ENCODE measurements at places on chromosomes 12 and 14.

- DNase-seq: no peak
Measured at GRCh38 chr12:32105986-32106516, 596 bp upstream of the BICD1 start.

- no peak for DNase-seq
Measured at GRCh38 chr14:83707056-83707455, 1822.9 kb upstream of the FLRT2 start.

DNA sequence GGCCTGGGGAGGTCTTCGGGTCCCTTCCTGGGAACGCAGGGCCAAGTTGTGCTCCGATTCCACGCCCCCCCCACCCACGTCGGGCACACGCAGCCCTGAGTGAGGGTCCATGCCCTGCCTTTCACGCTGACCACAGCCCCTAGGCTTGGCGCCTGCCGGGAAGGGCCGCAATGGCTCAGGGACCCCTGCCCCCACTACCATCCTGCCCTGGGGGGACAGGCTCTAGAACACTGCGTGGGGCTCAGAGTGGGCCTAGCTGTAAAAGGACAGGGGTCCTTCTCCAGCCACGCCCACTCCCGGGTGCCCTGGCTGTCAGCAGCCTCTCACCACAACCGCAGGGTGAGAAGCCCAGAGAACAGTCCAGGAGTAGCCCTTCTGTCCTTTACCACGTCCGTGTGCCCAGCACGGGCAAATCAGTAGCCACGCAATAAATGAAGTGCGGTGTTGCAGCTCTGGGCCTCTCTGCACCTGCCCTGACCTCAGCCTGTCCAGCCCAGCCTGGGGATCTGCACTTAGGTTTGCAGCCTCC is 9.4 kb upstream of the GPR68 start:
- no peak for DNase-seq

DNA sequence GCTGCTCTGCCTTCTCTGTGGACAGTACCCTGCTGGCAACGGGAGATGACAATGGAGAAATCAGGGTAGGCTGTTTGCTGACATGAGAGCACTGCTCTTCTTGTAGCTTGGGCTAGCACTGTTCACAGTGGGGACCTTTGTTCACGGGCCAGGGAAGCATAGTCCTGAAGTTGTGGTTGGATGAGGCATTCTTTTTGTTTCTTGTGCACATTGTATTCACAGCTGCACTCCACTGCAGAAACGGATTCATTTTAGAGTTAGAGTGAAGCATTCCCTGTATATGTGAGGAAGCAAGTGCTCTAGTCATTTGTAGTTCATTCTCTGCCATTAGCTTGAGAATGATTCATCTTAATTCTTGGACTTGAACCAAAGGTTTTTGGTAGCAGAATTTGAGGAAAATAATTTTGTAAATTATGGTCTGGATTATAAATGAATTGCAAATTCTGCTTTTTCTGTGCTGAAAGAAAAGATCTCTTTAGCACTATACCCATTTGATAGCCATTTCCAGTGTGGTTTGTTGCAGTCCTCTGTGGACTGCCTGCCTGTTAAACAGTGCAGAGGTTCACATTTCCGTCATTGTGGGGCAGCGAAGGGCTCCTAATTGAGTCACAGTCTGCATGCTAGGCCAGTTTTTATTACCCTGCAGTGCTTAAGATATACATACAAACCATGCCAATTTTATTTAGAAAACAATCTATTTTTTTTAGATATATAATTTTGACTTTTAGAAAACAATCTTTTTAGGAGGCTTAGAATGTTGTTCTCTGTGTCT is 80.6 kb downstream of the APAF1 start:
- DNase-seq: no peak

- DNase-seq: no peak
Measured at GRCh38 chr14:64788706-64789105, 84.5 kb downstream of the PLEKHG3 start.

DNA sequence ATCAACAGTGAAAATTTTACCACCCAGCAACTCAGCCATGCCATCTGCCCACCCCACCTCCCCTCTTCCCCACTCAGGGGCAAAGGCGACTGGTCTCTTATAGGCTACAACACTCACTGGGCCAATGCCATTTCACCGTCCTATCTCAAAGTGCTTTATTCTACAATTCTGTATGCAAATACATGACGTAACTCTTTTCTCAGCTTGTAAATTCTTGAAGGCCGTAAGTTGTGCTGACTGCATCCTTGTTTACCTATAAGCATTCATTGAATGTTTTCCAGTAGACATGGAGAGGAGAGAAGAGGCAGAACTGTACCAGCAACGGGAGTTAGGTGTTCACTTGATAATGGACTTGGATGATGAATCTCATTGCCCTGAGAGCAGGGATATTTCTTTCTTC is 15.6 kb downstream of the BCL2L14 start:
- no peak for DNase-seq

GRCh38 chr12:108810636-108811035 is 46.7 kb downstream of the SSH1 start:
- DNase-seq: no peak

DNA sequence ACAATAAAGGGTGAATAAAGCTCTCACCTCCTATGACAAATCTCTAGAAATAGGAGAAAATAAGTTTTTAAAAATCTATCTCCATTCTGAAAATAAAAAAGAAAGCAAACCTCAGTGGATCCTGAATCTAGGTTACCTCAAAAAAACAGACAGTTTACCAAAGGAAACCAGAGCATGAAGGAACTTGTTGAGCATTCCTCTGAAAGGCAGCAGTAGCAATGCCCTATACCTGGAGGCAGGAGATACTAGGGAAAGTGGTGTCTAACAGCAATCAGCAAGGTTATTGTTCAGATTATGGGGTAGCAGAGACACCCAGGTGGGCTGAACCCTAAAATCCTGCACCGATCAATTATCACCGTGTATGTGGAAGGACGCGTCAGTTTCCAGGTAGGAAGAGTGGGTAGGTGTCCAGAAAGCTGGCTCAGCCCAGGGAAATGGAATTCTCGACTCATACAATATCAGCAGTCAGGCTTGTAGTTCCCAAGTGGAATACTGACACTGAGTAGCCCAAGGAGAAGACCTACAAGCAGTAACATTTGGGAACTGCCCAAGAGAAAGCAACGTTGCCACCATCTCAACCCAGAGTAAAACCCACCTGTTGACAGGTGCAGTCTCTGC is 128.3 kb downstream of the ST8SIA1 start:
- no peak for DNase-seq

- DNase-seq: no peak
Measured at GRCh38 chr12:66600903-66601302, 78.0 kb downstream of the GRIP1 start.

DNA sequence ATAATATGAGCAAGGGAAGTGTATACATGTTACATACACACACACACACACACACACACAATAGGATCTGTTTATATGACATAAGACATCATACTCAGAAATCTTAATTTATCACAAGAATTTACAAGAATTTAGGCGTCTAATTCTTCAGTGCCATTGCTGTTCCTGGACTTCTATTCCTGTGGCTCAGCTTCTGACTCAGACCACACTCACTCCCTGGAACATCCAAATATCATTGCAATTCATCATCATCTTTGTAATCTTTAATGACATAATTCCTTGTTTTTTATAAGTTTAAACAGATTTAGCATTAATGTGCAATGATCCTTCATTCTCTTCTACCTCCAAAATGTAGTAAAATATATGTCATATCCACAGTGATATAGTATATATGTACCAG is 544.2 kb downstream of the FOXG1 start:
- no peak for DNase-seq

- DNase-seq: no peak
Measured at GRCh38 chr12:11652351-11653040, 3.0 kb downstream of the ETV6 start.

Data from activated CD4-positive, CD25-positive, alpha-beta regulatory T cell treated with anti-CD3 and anti-CD28 coated beads, Interleukin-2, amount 50 U/mL, for 16 hours (primary cell).